ENCODE measurements at places on chromosomes 1 and 21.

GRCh38 chr1:215710036-215710898 lies 143.2 kb downstream of the KCTD3 start:
- DNase-seq, result no peak

DNA sequence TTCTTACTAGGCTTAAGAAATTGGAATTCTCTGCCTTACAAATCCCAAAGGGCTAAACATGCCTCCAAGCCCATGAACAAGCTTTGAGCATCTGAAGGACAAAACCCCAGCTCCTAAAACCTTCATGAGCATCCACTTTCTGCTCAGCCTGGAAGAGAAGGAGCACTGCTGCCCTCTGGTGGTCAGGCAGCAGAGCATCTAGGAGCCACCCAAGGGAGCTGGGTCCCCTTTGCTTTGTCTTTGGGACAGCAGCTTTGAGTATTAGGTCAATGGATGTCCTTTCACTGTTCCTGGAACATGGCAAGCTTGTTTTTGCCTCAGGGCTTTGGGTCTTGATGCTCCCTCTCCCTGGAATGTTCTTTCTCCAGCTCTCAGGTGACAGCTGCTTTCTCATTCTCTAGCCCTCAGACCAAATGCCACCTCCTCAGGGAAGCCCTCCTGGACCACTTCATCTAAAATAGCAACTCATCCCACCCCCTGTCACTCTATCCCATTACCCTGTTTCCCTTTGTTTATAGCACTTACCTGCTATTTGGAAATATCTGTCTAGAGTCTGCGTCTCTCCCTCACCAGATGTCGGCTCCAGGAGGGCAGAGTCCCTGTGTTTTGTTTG lies 25.7 kb downstream of the RAB7B start:
- DNase-seq, result peak; percentile 60

- DNase-seq, result no peak
Observed at GRCh38 chr1:90296327-90296726, 301.4 kb downstream of the ZNF326 start.

DNA sequence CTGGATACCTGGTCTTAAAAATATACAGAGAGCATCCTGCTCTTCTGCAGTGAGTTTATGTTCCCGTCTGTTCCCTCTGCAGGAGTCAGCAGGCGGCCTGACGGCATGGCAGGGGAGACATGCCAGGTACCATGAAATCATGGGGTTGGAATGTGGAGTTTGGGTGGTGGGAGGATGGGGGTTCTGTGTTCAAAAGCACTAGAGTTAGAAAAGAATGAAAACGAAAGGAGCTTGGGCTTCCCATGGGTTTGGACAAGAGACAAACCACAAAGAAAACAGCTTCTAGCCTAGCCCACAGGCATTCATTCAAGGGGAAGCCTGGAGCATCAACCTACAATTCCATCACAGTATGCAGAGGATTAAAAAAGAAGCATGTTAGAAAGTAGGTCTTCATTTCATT lies 59.9 kb downstream of the WARS2 start:
- no peak for DNase-seq

DNA sequence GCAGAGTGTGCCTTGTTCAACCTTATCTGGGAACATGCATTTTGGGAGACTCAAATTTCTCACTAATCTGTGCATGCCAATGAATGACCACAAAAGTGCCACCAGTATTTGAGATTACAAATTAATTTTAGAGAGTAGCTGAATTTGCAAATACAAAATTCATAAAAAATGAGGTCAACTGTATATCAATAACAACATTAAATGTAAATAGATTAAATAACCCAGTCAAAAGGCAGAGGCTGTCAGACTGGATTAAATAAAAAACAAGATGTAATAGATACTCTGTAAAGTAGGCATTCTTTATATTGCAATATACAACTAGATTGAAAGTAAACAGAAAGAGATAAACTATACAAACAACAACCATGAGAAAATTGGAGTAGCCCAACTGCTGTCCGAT lies 5.5 kb upstream of the KRTAP10-3 start:
- DNase-seq, result no peak

- no peak for DNase-seq
Observed at GRCh38 chr1:9369964-9370788, 77.5 kb downstream of the SPSB1 start.

DNA sequence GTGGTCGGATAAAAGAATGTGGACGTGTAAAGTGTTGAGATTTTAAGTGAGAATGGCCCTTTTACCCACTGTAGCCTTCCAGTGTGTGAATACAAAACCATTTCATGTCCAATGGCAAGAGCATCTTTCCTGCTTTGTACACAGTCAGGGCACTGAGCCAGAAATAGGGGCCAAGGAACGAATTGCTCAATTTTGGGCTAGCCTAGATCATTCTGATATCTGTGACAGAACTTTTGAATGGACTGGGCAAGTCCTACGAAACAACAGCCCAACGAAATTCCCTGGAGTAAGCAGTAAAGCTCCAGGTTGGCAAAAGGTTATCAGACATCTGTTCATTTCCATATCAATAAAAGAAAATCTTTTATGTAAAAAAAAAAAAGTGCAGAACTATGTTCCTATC lies 5.5 kb downstream of the KIF26B start:
- DNase-seq, result no peak

- DNase-seq, result no peak
Observed at GRCh38 chr1:91715416-91716000, 170.4 kb downstream of the TGFBR3 start.

- no peak for DNase-seq
Observed at GRCh38 chr1:27149084-27149761, 5.7 kb downstream of the SLC9A1 start.

DNA sequence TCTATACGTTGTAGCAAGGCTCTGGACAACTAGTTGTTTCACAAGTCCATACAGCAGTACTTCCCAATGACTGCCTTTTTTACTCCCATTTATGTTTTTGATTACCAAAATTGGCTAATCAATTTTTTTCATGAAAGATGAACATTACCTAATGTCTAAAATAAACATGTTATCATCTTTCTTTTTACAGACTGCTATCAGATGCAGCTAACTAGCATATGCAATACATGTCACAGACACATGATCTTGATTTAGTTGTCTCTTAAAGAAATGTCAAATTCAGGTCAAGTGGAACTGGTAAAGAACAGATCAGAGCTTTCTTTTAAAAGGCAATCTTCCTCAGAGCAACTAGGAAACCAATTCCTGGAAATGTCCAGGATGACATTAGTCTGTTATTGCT lies 630 bp upstream of the DBT start:
- no peak for DNase-seq

- DNase-seq, result no peak
Observed at GRCh38 chr1:23174426-23175110, 5.9 kb upstream of the LUZP1 start.

GRCh38 chr1:187933562-187934419 lies 1105.0 kb downstream of the PLA2G4A start:
- DNase-seq, result no peak

DNA sequence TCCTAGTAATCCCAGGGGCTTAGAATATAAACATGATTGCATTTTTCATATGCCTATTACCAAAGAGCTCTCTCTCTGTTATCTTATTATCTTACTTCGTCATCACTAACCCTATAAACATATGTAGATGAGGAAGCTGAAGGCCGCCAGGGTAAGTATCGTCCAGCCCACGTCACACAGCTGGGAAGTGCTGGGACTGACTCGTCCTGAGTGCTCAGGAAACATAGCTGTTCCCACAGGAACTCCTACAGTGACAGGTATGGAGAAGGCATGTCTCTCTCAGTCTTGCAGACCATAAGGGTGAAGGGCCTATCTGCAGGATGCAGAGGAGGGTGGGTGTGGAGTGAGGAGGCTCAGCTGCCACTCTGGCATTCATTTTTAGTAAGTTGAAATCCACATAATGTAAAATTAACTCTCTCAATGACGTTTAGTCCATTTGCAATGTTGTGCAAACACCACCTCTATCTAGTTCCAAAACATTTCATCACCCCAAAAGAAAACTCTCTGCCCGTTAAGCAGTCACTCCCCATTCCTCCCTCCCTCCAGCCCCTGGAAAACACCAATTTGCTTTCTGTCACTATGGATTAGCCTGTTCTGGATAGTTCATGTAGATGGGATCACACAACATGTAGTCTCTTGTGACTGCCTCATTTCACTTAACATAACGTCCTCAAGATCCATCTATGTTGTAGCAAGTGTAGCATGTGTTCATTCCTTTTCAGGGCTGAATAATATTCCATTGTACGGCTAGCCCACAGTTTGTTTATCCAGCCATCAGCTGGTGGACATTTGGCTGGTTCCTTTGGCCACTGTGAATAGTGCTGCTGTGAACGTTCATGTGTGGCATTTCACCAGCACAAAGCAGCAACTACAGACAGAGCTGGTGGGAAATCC lies 68.3 kb downstream of the TCP10L start:
- no peak for DNase-seq

GRCh38 chr1:219323426-219323825 lies 149.7 kb downstream of the LYPLAL1 start:
- no peak for DNase-seq

DNA sequence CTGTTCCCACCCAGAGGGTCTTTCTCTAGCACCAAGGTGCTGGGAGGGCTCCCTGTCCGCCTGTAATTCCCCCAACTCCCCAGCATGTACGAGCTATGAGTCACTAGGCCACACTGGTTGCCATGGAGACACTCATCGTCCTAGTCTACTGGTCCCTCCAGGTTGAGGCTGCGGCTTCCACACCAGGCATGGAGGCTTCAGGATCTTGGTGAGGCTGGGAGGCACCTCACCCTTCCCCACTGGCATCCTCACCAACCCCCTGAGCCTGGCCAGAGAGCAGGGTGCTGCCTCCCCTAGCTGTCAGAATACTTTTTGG lies 75.6 kb upstream of the KAZN start:
- DNase-seq, result peak; percentile 44

DNA sequence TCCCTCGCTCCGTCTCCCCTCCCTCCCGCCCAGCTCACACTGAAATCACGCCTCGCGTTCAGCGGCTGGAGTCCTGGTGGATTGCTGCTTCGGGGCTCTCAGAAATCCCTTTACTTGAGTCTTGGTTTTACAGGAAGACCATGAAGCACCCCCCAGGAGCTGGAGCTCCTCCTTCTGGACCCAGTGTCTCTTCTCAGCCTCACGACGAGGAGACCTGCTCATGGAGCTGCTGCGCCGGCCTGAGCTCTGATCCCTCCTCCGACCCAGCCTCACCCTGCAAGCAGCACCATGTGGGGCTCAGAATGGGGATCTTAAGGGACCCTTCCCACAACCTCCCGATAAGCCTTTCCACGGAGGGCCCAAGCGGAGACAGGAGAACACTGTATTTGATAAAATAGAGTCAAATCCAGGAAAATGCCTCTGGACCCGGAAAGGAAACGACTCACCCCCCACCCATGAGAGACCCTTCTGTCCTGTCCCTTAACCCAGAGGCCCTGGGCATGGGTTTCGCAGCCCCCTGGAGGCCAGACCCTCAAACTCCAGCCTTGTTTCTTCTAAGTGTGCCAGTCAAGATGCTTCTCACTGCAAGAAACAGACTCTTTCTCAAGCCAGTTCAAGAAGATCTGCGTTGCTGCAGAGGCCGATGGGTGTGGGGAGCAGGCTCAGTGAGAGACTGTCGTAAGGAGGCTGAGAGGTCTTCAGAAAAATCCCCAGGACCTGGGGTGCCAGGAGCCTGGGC lies 26.1 kb downstream of the PDE9A start:
- DNase-seq, result no peak

DNA sequence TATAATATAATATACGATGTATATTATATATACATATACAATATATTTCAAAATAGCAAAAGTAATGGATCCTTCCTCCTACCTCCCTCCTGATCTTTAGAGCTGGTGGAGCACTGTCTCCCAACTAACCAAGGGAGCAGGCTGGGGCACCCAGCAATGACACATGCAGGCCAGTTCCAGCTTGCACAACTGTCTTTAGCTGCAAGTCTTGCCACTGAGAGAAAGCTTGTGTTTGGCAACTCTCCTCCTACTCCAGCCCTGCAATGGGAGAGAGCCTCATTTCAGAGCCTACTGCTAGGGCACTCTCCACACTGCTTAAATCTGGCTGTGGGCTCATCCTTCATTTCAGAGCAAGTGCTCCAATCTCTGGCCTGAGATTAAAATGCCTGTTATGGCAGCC lies 469.8 kb upstream of the OLFM3 start:
- no peak for DNase-seq

DNA sequence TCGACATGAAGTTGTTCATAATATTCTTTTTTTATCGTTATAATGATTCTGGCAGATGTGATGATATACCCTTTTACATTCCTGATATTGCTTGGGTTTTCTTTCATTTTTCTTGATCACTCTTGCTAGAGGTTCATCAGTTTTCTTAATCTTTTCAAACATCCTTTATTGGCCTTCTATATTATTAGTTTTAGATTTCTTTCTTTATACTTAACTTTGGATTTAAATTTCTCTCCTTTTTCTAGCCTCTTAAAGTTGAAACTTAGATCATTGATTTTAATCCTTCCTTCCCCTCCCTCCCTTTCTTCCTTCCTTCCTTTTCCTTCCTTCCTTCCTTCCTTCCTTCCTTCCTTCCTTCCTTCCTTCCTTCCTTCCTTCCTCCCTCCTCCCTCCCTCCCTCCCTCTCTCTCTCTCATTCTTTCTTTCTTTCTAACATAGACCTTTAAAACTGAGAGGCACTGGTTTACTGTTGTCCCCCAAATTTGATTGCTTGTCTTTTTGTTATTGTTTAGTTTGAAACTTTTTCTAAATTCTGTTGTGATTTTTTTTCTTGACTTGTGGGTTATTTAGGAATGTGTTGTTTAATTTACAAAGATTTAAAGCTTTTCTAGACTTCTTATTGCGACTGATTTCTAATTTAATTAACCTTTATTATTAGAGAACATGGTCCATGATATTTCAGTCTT lies 31.6 kb downstream of the HOOK1 start:
- no peak for DNase-seq

DNA sequence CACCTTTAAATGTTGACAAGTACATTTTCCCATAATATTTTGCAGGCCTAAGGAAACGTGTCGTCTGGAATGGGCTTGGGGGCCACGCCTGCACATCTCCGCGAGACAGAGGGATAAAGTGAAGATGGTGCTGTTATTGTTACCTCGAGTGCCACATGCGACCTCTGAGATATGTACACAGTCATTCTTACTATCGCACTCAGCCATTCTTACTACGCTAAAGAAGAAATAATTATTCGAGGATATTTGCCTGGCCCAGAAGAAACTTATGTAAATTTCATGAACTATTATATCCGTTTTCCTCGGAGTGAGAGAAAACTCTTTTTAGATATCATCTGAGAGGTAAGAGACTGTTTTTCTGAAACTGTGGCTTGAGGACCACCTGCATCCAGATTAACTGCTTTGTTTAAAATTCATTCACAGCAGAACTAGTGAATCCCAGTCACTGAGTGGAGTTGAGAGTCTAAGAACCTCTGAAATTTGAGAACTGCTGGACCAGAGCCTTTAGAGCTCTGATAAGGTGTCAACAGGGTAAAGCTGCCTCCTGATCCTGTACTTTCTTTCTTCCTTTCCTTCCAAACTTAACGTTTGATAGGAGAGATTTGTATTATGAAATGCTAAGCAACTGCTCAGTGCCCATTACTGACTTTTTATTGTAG lies 811 bp downstream of the EXO1 start:
- DNase-seq, result no peak

DNA sequence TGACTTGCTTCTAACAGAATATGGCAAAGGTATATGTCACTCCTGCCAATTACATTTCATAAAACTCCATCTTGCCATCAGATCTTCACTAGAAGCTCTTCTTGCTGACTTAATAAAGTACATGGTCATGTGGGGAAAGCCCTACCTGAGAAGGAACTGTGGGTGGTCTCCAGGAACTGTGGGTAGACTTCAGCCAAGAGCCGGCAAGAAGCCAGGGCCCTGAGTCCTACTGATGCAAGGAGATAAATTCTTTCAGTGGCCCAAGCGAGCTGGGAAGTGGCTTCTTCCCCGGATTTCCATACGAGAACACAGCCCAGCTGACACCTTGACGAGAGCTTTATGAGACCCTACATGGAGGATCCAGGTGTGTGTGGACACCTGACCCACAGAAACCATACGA lies 228.7 kb downstream of the SMYD3 start:
- no peak for DNase-seq
